ENCODE measurements at places on chromosomes 4 and X. TPM values are rescaled to one million over a fixed set of nuclear protein-coding genes. Genes with fewer than 3 reads are reported as not detected.

DNA sequence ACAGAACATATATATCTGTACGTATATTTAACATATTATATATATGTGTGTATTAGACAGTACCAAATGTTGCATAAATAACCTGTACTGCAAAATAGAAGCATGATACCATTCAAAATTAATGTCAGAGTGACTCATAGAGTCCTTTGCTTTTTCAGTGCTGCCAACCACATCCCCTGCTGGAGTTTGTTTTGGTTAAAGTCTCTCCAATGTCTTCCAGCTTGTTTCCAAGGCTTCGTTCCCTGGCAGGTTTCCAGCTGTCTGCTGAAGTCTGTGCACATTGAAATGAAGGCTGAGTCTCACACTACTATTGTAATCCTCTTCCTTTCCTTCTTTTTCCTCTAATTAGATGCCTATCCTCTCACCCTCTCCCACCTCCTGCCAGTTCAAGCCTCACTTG is 14.9 kb downstream of the NRK start:
- DNase-seq = peak; percentile 68

GRCh38 chr4:26425953-26426352 is 64.3 kb downstream of the CCKAR start:
- no peak for DNase-seq

Gene SOWAHD
- not detected for total RNA-seq

Gene IGSF1
- 3.3 TPM for total RNA-seq

Gene MAGEA2B
- not detected for total RNA-seq

Gene CTAG2
- total RNA-seq = not detected

DNA sequence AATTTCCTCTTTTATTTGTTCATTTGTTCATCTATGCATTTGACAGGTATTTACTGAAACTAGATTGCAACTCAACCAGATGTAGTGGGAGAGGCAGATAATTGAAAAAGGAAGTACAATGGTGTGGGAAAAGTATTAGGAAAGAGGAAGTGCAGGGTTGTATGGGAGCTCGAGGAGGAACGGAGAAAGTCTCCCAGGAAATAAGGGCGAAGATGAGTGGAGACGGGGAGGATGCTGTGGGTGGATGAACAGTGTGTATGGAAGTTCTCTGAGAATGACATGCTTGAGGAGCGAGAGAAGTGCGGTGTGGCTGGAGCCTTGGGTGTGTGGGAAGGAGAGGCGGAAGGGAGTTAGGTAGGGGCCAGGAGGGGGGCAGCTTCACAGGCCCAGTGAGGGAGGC is 87.5 kb upstream of the DHX15 start:
- DNase-seq = no peak

GRCh38 chrX:150411656-150412055 is 48.5 kb downstream of the MAMLD1 start:
- no peak for DNase-seq

Gene GPR173
- 2.4 TPM for total RNA-seq

- DNase-seq = no peak
These were observed 124.3 kb downstream of the STIM2 start for GRCh38 chr4:26984896-26985295.

Gene TMEM255A
- 0.79 TPM for total RNA-seq

Gene CT45A2
- total RNA-seq = not detected

Gene ODAPH
- not detected for total RNA-seq

DNA sequence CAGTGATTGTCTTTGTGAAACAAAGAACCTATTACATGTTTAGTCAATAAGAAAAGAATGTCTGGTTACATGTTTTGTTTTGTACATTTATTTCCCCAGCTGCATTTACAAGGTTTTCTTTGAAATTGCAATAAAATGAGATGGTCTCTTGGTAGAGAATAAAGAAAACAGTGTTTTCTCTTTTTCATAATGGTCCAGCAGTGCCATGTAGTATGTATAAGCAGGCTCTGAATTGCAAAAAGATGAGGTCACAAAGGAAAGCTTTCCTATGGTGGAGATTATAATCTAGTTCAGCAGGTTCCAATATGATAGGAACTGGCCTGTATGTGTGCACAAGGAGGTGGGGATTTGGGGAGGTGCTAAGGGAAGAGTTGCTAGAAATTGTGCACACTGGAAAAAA is 1417.3 kb downstream of the STIM2 start:
- DNase-seq = no peak

DNA sequence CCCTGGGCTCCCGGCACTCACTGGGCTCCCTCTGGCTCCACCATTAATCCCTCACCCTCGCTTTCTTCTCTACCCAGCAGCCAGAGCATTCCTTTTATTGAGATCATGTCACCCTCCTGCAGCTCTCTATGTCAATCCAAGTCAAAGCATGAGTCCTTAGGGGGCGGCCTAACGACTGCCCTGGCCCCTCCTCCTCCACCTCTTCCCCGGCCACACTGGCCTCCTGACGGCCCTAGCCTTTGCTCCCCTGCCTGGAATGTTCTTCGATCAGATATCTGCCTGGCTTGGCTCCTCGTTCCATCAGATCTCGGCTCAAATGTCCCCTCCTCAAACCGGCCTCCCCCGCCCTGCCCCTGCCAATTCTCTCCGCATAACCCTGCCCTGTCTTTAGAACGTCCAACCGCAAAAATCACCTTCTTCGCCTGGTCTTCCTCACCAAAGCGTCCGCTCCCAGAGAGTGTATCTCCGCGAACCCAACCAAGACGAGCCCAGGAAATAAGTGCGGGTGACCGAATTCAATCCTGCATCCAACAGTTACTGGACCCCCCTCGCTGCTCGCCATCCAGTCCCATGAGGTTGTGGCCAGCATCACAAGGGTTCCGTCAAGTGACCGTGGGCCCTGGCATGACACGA is 722 bp upstream of the PNCK start:
- no peak for DNase-seq

- DNase-seq = no peak
These were observed 554.3 kb upstream of the TENM3 start for GRCh38 chr4:181688872-181689271.

GRCh38 chr4:26233350-26233749 is 87.5 kb upstream of the RBPJ start:
- DNase-seq = no peak

Gene ASB12
- total RNA-seq = not detected

DNA sequence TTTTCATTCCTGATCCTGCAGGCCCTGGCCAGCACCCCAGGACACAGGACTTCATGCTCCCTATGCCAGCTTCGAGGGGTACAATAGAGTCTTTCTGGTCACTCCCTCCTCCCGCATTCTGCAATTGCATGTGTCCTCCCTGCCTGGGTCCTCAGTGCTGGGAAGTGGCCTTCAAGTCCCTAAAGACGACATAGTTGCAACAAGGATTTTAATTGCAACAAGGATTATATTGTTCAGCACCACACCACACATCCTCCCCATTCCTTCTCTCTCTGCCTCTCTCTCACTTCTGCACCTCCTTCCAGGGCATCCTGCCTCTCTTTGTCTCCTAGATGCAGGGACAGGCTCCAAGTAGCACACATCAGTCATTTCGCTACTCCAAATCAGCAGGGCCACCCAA is 25.5 kb downstream of the SCD5 start:
- no peak for DNase-seq

GRCh38 chr4:76022031-76022430 is 1.3 kb downstream of the CXCL10 start:
- no peak for DNase-seq

GRCh38 chrX:45524296-45524695 is 323.6 kb upstream of the DIPK2B start:
- DNase-seq = no peak

DNA sequence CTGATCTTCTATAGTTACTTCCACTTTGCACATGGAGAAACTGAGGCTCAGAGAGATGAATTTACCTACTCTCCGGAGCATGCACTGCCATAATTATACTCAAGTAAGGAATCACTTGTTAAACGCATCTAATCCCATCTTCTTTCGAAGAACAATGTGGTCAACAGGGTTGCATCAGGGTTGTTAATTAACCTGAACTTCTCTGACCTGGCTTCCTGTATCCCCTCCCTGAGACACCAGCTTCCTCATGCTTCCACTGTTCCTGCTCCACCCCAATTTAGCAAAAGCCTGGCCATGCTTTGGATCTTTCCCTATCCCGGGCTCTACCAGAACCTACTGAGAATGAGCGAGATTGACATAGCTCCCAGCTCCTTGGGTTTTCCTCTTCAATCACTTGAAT is 136.7 kb downstream of the SMIM20 start:
- DNase-seq = no peak

- no peak for DNase-seq
These were observed 707 bp upstream of the OTUD4 start for GRCh38 chr4:145181091-145181501.

GRCh38 chr4:164706675-164707074 is 47.3 kb upstream of the SMIM31 start:
- no peak for DNase-seq

DNA sequence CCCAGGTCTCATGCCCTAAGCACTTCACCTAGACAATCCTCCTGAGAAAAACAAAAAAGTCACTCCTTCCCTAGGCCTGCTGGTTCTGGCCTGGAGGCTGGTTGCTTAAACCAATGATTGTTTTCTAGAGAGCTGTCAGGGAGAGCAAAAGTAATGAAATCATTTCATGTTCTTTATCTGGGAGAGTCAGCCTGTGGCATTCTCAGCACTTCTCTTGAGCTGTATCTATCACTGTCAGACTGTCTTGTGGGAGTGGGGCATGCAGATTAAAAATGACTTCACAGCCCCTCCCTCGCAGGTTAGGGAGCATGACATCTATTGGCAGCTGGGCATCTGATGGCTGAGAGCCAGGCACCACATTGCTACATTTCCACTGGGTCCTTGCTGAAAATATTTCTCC is 20.4 kb upstream of the TMEM154 start:
- DNase-seq = no peak

Data from right atrium auricular region (tissue), 2 donors.